HFF-Myc (cell line): ENCODE measurements at places on chromosomes 7 and 10.
A peak's percentile ranks its signal among the peaks of the same experiment; 100 is the strongest.

GRCh38 chr10:92747600-92747999 lies 57.8 kb downstream of the HHEX start:
- DNase-seq: no peak

DNA sequence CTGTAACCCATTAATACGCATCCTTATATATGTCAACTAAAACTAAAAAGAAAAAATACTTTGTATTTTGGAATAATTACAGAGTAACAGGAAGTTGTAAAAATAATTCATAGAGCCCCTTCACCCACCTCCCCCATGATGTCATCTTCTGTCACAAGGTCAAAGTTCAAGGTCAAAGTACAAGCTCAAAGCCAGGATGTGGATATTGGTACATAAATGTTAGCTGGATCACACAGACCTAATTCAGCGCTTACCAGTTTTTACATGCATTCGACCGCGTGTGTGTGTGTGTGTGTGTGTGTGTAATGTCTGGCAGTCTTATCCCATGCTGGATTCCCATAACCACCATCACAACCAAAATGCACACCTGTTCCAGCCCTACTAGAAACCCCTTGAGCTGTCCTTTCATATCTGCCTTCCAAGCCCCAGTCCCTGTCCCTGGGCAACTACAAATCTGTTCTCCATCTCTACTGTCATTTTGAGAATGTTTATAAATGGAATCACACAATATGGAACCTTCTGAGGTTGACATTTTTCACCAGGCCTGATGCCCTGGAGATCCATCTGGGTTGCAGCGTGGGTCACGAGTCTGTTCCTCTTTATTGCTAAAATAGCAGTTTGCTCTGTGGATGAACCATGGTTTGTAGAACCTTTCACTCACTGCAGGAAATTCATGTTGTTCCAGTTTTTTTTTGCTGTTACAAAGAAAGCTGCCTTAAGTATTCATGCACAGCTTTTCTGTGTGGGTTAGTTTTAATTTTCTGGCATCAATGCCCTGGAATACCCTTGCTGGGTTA lies 153.6 kb upstream of the PITRM1 start:
- no peak for DNase-seq

GRCh38 chr10:62457598-62457997 lies 83.4 kb downstream of the ZNF365 start:
- DNase-seq: no peak

DNA sequence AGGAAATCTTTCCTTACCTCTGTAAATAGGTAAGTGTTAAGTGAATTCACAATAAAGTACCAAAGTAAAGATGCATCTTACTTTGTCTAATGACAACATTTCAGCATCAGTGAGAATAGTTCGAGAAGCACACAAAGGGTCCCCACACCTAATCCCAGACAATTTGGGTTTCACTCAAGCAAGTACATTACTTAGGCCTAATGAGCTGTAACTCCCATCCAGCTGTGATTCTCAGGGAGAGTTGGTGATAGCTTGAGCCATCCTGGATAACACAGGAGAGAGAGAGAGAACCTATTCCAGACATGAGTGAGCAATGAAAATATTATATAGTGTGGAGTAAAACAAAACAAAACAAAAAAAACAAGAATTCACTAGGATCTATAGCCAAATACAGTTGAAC lies 149.1 kb upstream of the NRG3 start:
- DNase-seq: no peak

DNA sequence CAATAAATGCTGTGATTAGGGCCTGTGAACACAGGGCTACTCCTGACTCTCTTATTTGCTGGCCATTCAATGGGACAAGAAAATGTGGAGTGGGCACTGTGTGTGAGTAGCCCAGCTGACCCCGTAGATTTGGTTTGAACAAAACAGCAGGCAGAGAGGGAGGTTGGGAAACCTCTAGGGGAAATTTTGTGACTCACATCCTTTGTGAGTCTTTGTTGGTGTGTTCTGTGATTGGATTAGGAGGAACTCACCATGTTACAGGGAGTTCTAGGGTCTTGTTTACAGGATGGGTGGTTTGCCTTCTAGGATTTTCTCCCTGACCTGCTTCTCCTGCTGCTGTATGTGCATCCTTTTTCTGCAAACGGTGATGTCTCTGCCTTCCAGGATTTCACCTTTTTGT lies 128.3 kb upstream of the MKI67 start:
- no peak for DNase-seq

GRCh38 chr10:3570855-3571266 lies 214.1 kb downstream of the KLF6 start:
- no peak for DNase-seq

GRCh38 chr10:95406651-95407280 lies 116.0 kb upstream of the PDLIM1 start:
- no peak for DNase-seq

GRCh38 chr10:68137171-68137570 lies 27.9 kb downstream of the MYPN start:
- peak; percentile 49 for DNase-seq

- DNase-seq: no peak
These were observed 5.8 kb downstream of the FLNC start for GRCh38 chr7:128835790-128836641.

- peak; percentile 44 for DNase-seq
These were observed 11.6 kb upstream of the SVIL start for GRCh38 chr10:29646238-29646902.

GRCh38 chr10:7258948-7259523 lies 151.8 kb downstream of the SFMBT2 start:
- no peak for DNase-seq

DNA sequence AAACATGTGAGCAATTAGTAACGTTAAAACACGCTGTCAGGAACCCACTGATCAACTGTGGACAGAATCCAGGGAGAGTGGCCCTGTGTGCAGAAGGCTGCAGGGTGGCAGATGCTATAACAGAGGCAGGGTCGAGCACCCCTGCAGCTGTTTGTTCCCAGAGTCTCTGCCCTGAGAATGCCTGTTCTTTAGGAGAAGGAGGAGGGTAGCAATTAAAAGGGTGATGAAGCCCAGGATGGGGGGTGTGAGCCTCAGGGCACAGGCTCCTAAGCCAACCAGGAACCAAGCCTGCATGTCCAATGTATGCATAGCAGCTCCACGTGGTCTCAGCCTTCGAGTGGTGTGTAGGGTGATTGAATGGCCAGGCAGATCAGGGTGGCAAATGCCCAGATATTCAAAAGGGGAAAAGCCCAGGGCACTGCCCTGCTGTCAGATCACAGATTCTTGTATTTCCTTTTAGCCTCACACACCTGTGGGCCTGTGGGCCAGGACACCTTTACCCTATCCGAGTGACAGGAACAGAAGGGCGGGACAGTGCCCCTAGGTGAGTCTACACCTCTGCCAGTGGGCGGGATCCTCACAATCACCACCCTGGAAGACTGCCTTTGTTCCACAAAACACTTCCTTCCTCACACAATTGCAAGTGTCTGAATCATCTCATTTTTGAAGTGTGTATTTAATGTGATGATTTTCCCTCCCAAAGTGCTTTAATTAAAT lies 7.3 kb downstream of the WDFY4 start:
- DNase-seq: no peak
